Stimulated activated CD8-positive, alpha-beta memory T cell treated with anti-CD3 and anti-CD28 coated beads, Interleukin-15, amount 100 ng/mL, for 48 hours (primary cell): ENCODE measurements at places on chromosomes 3 and 15.

DNA sequence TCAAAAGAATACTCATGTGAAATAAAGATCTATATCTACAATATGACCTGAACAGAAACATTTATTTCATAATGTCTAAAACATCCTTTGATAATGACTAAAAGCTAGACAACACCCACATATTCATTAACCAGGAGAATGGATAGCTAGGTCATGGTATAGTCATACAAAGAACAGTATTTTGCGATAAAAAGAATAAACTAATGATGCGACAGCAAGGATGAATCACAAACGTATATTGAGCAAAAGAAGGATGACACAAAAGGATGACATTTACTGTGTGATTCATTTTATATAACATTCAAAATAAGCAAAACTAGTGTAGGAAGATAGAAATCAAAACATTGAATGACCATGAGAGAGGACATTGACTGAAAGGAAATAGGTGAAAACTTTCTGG is 1233.1 kb downstream of the OTOL1 start:
- no peak for DNase-seq

GRCh38 chr3:187049462-187050101 is 89.7 kb downstream of the RPL39L start:
- no peak for DNase-seq

- DNase-seq = no peak
Measured at GRCh38 chr3:53804697-53805462, 41.3 kb downstream of the CHDH start.

GRCh38 chr15:71334873-71335272 is 219.6 kb downstream of the THSD4 start:
- no peak for DNase-seq

DNA sequence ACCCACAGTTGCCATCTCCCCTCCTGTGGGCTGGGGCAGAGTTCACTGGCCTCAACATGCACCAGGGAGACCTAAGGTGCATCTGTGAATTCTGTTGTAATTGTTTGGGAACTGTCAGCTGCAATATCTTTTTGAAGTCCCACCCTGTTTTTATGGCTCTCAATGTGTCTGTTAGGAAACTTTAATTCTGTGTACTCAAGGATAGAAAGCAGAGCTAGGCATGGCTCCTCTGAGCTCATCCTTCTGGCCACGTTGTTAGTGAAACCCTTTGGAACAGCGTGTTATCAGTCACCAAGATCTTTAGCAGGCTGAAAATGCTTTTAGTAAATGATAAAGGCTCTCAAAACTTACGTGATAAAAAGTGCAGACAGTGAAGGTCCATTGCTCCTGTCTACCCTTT is 33.6 kb upstream of the MTMR10 start:
- DNase-seq = no peak

- no peak for DNase-seq
Measured at GRCh38 chr3:53227993-53228885, 27.6 kb downstream of the TKT start.

DNA sequence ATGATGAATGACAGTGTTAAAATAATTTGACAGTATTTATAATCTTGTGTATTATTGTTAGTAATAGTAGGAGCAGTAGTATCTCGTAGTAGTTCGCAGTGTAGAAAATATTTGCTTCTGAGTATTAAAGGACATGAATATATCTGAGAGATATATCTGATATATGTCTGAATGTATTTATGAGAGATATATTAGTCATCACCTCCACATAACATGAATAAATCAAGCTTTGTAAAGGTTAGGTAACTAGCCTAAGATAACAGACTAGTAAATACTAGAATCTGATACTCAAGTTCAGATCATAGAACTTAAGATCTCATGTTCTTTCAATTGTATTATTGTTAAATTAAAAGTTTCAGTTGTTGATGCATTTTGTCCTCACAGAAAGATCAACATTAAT is 130.5 kb downstream of the UBE2E2 start:
- no peak for DNase-seq

DNA sequence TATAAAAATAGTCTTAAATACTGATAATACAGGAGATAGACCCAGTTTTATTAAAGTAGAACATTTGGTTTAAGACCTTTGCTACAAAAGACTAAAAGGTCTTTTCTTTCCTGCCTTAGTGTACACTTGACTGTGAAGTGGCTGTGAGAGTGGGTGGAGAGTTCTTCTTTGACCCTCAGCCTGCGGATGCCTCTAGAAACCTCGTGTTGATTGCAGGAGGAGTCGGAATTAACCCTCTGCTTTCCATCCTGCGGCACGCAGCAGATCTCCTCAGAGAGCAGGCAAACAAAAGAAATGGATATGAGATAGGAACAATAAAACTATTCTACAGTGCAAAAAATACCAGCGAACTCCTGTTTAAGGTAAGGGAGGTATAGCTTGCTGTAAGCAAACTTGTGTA is 36.5 kb downstream of the OXNAD1 start:
- no peak for DNase-seq

DNA sequence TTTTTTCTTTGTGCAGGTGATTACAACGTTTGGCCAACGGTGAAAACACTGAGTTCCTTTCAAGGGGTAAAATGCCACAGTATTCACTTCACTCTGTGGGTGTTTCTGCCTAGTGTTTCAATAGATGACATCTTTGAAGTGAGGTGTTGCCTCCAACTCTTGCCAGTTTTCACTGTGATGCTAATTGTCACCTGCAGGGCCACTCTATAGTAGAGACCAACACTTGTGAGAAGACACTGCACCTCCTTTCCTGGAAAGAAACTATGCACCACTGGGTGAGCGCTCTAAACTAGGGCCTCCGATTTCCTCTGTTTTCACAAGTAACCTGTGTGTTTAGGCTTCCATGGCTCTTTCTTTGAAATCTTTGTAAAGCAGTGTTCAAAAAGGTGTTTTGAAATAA is 98.3 kb downstream of the THRB start:
- no peak for DNase-seq

DNA sequence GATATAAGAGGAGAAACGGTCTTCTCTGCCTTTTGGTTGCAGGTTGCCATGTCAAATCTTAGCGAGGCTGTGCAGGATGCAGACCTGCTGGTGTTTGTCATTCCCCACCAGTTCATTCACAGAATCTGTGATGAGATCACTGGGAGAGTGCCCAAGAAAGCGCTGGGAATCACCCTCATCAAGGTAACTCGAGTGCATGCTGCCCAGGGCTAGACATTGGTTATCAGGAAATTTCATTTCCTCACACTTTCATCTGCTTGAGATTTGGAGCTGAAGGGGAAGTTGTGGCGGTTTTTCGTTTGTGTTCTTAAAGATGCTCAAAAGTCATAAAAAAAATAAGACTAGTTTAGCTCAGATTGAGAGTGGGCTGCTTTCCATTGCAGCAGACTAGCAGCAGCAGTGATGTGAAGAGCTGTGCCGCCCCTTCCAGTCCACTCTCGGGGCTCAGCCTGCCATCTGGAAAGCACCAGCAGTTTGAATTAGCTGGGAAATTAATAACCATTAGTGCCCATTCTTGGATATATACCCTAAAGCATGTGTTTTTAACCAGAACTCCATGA is 32.2 kb downstream of the GPD1L start:
- no peak for DNase-seq

GRCh38 chr15:42071717-42072116 is 22.6 kb downstream of the PLA2G4D start:
- no peak for DNase-seq

- no peak for DNase-seq
Measured at GRCh38 chr3:134827213-134827612, 32.2 kb downstream of the EPHB1 start.

DNA sequence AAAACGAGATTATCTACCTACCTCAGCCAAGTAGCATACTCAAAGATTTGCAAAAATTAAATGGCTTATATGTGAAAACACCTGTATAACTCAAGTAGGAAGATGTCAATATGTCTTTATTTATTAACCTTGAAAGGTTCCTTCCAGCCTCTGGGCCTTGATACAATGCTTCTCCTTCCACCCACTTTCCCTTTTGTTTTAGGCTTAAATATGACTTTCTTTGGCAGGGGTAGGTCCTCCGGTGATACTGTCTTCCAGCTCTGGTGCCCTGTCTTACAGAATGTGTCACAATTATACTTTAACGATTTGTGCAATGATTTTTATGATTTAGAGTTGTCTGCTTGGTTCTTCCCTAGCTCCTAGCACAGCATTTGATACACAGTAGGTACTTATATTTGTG is 4.1 kb downstream of the LINS1 start:
- no peak for DNase-seq

DNA sequence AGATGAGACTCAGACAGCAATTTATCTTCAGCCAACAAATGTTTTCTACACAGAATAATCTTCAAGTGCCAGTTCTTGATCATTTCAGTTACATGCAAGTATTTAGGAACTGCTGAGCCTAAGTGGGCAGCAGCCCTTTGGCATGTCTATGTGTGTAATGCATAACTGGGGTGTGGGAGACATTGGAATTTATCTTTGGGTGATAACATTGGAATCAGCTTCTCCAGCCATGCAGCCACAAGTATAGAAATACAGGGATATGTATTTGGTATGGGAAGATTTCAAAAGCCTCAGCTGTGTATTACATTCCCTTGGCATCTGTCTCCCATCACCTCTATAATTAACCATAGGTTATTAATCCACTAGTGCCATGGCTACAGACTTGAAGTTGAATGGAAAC is 63.4 kb upstream of the FOXP1 start:
- no peak for DNase-seq

GRCh38 chr15:99565049-99565298 is 810 bp upstream of the MEF2A start:
- DNase-seq = no peak

GRCh38 chr3:197001972-197002700 is 27.5 kb downstream of the MELTF start:
- DNase-seq = no peak

- DNase-seq = no peak
Measured at GRCh38 chr3:17231537-17232261, 346.9 kb downstream of the PLCL2 start.

- DNase-seq = no peak
Measured at GRCh38 chr15:62853114-62853840, 189.3 kb upstream of the TPM1 start.

- DNase-seq = no peak
Measured at GRCh38 chr15:70328679-70329115, 231.0 kb upstream of the TLE3 start.

DNA sequence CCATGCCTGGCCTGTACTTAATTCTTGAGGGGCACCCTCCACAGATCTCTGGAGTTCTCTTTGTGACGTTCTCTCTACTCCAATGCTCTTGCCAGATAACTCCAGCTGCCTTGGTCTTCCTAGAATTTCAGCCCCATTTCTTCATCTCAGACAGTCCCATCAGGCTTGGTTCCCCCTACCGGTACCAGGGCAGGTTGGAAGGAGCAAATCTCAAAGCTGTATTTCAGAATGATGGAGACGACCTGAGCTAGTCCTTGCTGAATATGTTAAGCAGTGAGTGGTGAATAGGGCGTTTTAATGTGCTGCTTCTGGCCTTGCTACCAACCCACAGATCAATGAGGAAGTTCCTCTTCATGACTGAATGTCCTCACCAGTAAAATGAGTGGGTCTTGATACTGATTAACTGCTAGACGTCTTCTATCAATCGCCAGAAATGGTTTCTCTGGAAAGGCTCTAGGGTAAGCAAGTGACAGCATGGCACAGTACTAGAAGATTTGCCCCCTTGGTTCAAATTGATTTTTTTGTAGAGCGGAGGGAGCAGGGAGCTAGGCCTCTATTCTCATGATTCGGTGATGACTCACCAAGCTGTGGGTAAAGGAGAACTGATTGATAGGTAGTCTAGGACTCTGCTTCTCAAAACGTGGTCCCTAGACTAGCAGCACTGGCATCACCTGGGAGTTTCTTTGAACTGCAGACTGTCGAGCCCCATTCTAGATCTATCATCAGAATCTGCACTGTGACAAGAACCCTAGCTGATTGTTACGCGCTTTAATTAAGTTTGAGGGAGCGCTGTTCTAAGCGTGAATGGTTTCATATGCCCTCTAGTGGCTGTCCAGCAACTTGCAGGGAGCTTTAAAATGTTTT is 67.8 kb downstream of the UBP1 start:
- DNase-seq = peak; percentile 5

GRCh38 chr3:64743887-64744243 is 56.1 kb upstream of the ADAMTS9 start:
- no peak for DNase-seq

- DNase-seq = no peak
Measured at GRCh38 chr15:80769829-80770705, 9.1 kb upstream of the CEMIP start.

GRCh38 chr15:55796321-55796965 is 53.5 kb upstream of the PRTG start:
- DNase-seq = no peak

DNA sequence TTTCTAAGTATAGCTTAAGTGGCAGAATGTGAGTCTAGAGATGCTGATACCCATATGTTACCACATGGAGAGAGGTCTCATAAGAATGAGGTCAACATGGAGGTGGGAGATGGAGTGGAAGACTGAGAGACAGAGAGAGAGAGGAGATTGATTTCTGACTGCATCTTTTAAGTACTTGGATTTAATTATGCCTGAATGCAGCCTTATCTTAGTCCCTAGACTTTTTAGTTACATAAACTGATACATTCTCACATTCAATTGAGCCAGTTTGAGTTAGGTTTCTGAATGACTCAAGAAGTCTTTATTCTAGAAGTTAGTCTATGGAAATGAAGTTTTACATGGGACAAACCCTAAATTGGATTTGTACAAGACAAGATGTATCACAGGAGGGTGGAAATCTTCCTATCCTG is 58.5 kb upstream of the TNFSF10 start:
- DNase-seq = no peak

- DNase-seq = no peak
Measured at GRCh38 chr15:66047321-66048024, 178.2 kb downstream of the RAB11A start.
